Stimulated activated CD4-positive, alpha-beta T cell treated with anti-CD3 and anti-CD28 coated beads, Interleukin-1b, Interleukin-23, amount 100 ng/mL, for 1 hour (primary cell): ENCODE measurements at places on chromosomes 2 and 18.

DNA sequence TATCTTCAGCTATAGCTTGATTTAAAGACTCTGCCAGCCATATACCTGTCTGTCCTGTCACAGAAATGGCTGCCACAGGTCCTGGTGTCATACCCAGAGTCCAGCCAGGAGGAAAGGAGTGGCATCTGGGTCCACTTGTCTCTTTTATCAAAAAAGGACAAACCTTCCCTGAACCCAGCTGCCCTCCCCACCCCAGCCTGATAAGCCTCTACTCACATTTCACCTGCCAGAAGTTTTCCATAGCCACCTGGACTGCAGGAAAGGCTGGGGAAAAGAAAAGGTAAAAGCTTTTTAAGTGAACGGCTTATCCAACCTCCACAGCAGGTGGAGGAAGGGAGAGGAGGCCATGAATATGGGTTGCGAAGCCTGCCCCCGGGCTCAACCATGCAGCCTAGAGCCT lies 32.8 kb downstream of the TMEM163 start:
- no peak for DNase-seq

GRCh38 chr2:46737577-46737976 lies 178.0 kb downstream of the MCFD2 start:
- DNase-seq: no peak

DNA sequence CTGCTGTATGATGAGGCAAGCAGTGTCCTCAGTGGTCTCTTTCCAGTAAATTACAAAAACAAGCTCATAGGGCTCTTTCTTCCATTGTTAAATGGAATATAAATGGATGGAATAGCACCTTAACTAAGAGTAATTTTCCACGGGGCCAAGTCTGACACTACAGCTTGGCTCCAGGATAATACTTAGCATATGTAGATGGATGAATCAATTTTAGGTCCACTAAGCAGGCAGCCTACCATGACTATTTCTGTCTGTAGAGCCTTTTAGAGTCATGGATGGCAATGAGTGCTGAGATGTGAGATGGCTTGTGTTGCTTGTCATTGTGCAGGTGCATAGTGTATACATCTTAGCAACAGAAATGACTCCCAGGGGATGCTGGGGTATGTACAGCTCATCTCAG lies 125.9 kb downstream of the PKP4 start:
- DNase-seq: no peak

DNA sequence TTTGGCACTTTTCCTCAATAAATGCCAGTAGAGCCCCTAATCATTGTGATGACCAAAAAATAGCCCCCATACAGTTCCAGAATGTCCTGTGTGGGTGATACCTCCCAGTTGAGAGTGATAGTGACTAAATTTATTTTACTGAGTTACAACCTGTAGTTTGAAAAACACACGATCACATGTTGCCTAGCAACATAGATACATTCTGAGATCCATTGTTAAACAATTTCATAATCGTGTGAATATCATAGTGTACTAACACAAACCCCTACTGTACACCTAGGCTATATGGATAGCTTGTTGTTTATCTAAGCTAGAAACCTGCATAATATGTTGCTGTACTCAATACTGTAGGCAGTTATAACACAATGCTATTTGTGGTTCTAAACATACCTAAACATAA lies 30.6 kb downstream of the KCMF1 start:
- no peak for DNase-seq

- DNase-seq: no peak
Measured at GRCh38 chr2:207501802-207502576, 27.8 kb upstream of the CREB1 start.

DNA sequence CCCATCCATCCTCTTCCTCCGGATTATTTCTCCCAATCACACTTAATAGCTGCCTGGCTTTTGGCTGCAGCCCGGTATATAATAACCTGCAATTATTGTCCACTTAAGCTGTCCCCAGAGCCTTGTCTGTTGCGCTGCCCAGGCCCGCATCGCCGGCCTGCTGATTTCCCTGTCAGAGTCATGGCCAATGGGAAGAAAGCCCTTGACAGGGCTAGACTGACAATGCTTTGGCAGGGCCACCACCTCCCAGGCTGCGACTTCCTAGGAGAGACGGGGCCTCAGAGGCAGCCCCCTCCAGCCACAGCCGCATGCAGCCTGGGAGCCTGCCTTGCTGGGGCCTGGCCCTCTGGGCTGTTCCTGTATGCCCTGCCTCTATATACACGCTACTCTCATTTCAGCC lies 10.0 kb upstream of the CELF4 start:
- no peak for DNase-seq

GRCh38 chr2:10383960-10384734 lies 64.0 kb downstream of the ODC1 start:
- no peak for DNase-seq

DNA sequence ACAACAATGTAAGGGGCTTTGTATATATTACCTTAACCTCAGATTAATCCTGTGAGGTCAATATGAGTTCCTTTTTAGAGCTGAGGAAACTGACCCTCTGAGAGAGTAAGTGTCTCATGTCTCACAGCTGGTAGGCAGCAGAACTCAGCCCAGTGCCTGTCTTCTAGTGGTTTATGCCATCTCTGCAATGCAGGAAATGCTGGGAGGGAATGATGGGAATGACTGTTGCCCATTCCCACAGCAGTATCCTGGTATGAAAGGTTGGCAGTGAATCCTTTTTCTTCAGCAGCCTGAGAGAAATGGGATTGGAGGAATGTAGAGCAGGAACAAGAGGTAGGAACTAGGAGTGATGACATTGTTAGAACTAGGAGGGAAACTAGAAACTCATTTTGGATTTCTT lies 6.0 kb downstream of the MRPL30 start:
- DNase-seq: no peak

- DNase-seq: no peak
Measured at GRCh38 chr2:11155381-11156035, at the start of gene SLC66A3. TSS of gene SLC66A3 (plus strand) at chr2:11155467. CDS start at chr2:11155547, 80 bp downstream.

DNA sequence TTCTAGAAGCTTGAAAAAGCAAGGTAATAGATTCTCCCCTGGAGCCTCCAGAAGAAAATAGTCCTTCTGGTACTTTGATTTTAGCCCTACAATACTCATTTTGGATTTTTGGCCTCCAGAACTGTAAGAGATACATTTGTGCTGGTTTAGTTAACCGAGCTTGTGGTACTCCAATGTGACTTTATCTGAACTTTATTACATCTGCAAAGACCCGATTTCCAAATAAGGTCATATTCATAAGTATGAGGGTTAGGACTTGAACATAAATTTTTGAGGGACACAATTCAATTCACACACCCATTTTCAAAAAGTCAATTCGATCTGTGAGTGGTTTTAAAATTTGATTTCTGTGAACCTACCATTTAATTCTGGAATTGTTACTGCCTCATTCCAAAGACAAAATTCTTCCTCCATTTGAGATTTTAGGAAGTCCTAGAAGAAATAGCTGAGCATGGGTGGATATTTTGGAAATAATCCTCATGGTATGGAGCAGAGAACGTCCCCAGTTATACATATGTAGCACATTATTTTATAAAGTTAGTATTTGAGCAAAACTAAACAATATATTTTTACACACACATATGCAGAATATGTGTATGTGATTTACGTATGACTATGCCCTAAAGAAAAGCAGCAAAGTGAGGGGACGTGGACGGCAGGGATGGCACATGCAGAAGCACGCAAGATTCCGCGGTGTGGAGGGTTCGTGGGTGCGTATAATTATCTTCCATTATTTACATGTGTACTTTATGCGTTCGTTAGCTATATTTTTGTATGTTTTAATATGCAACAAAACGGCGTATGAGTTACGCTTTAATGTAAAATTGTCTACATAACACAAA lies 905 bp upstream of the NUP35 start:
- no peak for DNase-seq

DNA sequence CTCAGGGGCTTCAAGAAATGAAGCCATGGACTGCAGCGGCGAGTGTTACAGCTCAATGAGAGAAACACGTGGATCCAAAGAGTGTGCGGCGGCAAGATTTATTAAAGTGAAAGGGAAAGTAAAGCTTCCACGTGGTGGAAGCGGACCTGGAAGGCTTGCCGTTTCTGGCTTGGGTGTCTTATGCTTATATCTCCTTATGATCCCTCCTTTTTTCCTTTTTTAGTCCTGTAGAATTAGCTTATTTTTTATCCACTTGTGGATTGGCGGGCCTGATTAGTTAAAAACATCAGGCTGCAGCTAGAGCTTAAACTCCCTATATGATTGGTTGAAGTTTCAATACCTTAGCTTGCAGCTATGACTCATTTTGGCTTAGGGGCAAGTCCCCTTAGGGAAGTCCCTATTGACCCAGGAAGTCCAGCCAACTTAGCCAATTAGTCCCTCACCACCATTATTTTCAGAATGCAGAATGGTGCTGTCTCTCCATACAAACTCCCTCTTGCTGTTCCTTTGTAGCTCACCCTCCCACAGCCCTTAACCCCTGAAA lies 11.6 kb upstream of the HNMT start:
- no peak for DNase-seq

- DNase-seq: no peak
Measured at GRCh38 chr2:170715932-170716777, 1.0 kb downstream of the SP5 start.
